Suppressor macrophage treated with lipopolysaccharide for 1 hour (primary cell): ENCODE measurements at places on chromosomes 5 and 9.

GRCh38 chr9:15101095-15101494 lies 190.9 kb upstream of the FREM1 start:
- DNase-seq = no peak

DNA sequence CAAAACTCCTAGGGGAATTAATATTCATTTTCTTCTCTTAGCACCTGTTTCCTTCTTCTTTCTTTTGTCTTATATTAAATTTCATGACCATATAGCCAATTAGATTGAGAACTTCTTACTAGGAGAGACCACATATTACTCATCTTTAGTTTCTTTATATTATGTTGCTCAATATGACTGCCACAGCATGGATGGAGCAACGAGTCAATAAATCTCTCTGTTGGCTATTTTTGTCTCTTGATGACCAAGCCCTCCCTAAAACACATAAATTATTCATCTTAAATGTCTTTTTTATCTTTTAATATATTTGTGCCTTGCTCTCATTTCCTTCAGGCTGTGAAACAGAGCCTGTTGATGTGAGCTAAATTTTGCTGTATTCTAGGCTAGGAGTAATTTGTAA lies 123.0 kb downstream of the ADAMTSL1 start:
- DNase-seq = no peak

DNA sequence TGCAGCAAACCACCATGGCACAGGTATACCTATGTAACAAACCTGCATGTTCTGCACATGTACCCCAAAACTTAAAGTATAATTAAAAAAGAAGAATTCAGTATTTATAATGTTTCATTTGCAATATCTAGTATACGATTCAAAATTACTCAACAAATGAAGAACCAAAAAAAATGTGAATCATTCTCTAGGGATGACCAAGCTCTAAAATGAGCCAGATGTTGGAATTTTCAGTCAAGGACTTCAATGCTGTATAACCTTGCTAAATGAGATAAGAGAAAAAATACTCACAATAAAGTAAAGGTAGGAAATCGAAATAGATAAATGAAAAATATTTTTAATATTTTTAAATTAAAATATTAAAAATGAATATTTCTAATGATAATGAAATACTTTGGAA lies 108.7 kb upstream of the ADRA1B start:
- peak; percentile 27 for DNase-seq

DNA sequence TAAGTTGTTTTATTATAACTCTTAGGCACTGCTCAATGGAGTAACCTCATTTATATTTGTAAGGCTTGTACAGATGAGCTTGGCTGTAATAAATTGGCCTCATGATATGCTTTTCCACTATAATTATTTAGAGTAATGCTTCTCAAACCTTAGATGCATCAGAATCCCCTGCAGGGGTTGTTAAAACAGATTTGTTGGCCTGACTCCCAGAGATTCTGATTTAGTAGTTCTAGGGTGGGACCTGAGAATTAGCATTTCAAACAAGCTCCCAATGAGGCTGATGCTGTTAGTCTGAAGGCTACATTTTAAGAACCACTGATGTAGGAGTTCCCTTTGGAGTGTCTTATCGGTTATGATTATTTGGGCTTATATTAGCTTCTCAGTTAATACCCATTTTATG lies 38.2 kb upstream of the ARSB start:
- DNase-seq = no peak

- DNase-seq = no peak
Measured at GRCh38 chr5:8577792-8578191, 708.8 kb downstream of the MTRR start.

- DNase-seq = no peak
Measured at GRCh38 chr5:169036079-169036805, 264.7 kb downstream of the SLIT3 start.

- peak; percentile 71 for DNase-seq
Measured at GRCh38 chr9:34651876-34652601, at the start of gene IL11RA. IL11RA (plus strand) TSS chr9:34652185; CDS start chr9:34655218, 3,033 bp downstream.

DNA sequence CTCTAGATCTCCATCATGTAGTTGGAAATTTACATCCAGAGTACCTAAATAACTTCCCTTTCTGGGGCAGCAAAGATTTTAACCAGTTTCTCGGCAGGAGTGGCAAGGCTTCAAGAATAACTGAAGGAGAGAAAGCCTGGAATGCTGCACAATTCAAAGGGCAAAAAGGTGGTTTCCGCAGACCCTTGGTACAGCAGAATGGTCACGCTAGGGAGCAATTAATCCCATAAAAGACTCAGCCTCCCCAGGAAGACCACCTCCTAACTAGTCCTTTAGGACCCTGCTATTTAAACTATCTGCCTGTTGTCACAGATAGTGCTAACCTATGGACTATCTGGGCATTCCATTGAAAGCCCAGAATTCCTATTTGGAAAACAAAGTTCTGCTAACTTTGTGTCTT lies 3.6 kb downstream of the HTR1A start:
- no peak for DNase-seq

GRCh38 chr5:165139721-165140120 lies 1634.3 kb downstream of the MAT2B start:
- peak; percentile 83 for DNase-seq

GRCh38 chr5:172905346-172906140 lies 53.7 kb upstream of the RPL26L1 start:
- DNase-seq = no peak

DNA sequence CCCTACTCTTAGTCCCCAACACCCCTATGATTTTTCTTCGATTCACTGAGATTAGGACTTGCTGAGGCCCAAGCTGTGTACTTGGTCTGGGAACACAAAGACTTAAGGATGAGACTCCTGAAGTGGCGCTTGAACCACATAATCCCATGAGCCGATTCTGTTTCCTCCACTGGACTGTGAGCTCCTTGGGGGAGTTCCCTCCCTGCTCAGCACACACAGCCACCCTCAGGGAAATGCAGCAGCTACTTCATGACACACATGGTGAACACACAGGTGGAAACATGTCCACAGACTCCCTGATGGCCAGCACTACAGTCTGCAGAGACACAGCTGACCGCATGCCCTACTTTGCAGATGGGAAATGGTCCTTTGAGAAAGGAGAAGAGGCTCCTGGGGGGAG lies 101.1 kb downstream of the C5orf15 start:
- no peak for DNase-seq

GRCh38 chr5:155732587-155733376 lies 594.2 kb upstream of the SGCD start:
- no peak for DNase-seq

GRCh38 chr5:89534331-89534730 lies 651.3 kb upstream of the MEF2C start:
- DNase-seq = no peak

GRCh38 chr9:116506685-116507084 lies 180.4 kb upstream of the TRIM32 start:
- no peak for DNase-seq

- DNase-seq = no peak
Measured at GRCh38 chr9:96467784-96468183, 17.8 kb downstream of the HABP4 start.

GRCh38 chr5:143559586-143560109 lies 156.2 kb upstream of the NR3C1 start:
- DNase-seq = no peak

DNA sequence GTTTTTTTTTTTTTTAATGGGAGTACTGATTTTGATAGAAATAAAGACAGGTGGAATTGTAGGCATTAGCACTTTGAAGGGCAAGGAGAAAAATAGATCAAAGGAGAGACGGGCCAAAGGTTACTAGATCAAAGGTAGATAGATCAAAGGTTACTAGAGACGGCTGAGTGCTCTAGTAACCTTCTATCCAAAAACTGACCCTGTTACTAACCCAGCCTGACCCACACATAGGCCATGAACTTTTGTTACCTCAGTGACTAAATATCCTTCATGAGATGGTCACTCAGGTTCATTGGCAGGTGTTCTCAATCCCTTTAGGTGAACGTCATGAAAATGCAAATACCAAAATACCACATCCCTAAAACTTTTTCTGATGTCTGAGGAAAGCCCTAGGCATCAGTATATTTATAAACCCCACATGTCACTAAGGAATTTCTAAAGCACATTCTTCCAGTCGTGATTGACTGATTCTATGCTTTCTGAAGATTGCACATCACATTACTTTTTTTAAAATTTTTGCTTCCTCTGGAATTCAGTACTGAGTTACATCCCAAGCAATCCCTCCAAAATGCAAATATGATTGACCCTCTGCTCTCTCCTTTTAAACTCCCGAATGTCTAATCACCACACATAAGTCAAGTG lies 772.7 kb downstream of the BRINP1 start:
- no peak for DNase-seq

- no peak for DNase-seq
Measured at GRCh38 chr5:57724836-57725235, 242.2 kb upstream of the ACTBL2 start.

DNA sequence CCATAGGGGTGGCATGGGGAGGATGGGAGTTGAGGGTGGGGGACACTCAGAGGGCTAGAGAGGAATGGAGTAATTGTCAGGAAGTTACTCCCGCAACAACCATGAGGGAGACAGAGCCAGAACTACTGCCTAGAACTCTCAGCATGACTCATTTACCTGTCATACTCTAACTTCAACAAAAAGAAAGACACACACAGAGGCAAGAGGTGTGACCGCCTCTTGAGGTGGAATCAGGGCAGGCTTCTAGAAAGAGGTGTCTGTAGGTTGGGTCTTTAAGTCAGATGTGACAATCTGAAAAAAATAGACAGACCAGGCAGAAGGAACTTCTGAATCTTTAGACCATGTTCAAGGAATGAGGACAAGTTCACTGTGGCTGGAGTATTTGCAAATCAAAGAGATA lies 73.4 kb downstream of the GABBR2 start:
- no peak for DNase-seq

- DNase-seq = peak; percentile 52
Measured at GRCh38 chr5:72848474-72849428, 32.3 kb downstream of the TNPO1 start.

- DNase-seq = no peak
Measured at GRCh38 chr5:170142196-170142595, 36.5 kb downstream of the FOXI1 start.

- DNase-seq = peak; percentile 29
Measured at GRCh38 chr9:90915693-90916092, 114.1 kb downstream of the SYK start.

- peak; percentile 97 for DNase-seq
Measured at GRCh38 chr5:143008809-143009521, 238.8 kb downstream of the ARHGAP26 start.

DNA sequence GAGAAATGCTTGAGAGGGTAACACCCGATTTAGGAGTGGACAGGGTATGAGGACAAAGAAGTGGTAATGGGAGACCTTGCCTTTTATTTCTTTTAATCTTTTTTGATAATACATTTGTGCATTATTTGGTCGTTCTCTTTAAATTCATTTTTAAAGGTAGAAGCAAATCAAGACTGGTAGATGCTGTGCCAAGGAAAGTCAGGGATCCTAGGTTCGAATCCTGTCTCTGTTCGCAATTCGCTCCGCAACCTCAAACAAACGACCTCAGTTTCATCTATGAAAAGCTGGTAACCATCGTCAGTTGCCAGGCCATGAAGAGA lies 353 bp upstream of the TMED9 start:
- no peak for DNase-seq

- DNase-seq = no peak
Measured at GRCh38 chr5:35804201-35804653, 52.5 kb upstream of the IL7R start.

DNA sequence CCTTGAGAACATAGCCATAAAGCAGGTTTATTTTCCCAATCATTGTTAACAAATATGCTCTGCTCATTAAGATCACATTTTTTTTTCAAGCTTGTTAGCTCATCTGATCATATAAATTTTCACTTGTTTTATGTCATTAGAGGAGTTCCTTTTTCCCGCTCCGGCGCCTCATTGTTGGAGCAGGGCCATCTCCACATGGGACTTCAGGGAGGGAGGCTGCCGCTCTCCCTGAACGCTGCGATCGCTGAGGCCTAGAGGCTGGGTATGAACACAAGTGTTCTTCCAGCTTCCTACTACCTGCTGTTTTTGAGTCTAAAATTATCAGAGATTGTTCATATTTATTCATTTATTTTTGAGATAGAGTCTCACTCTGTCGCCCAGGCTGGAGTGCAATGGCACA lies 246.9 kb downstream of the MPDZ start:
- DNase-seq = no peak

- DNase-seq = no peak
Measured at GRCh38 chr9:13330396-13331004, 51.0 kb upstream of the MPDZ start.

- peak; percentile 44 for DNase-seq
Measured at GRCh38 chr9:6049798-6050197, 34.4 kb upstream of the RANBP6 start.

- DNase-seq = peak; percentile 83
Measured at GRCh38 chr5:10863763-10864383, 102.8 kb upstream of the DAP start.

- DNase-seq = no peak
Measured at GRCh38 chr5:8434501-8434900, 565.6 kb downstream of the MTRR start.

DNA sequence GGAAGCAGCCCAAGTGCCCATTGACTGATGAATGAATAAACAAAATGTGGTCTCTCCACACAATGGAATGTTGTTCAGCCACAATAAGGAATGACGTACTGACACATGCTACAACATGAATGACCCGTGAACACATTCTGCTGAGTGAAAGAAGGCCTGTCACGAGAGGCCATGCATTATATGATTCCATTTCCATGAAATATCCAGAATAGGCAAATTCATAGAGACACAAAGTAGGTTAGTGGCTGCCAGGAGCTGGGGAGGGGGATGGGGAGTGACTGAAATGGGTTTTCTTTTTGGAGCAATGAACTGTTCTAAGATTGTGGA lies 41.4 kb downstream of the BICD2 start:
- no peak for DNase-seq

GRCh38 chr5:118326481-118327045 lies 661.8 kb downstream of the DTWD2 start:
- no peak for DNase-seq

DNA sequence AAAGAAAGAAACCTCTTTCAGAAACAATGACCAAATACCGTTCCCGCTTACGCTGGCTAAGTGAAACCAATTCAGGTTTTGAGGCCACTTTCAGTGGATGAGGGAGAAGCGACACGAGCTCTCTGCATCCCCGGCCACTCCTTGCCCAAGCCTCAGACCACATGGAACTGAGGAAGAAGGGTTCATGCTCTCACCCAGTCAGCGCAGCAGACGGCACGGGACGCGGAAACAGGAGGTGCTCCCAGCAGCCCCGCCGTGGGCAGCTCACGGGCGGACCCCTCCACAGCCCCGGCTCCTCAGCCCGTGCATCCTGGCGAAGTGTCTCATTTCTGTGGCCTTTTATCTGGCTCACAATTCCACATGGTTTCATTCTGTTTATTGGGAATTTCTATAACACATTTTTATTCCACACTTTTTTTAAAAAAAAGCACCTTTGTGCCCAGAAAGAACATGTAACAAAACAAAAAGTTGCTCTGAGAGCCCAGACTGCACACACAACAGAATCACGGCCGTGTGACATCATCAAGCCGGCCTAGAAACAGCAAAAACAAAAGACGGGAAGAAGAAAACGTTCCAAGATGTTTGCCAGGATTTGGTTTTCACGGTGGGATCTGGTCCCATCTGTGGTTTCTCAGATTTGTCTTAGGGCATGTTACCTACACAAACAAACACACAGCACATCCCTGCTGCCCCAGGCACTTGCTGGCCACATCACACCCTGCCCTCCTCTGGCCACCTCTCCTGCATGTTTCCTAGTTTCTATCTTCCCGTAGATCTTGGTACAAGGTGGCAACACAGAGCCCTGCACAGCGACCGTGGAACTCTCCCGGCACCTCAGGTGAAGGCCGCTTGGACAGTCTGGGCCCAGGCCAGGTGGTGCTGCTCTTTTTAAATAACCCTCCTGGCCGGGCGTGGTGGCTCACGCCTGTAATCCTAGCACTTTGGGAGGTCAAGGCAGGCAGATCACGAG lies 16.2 kb downstream of the QSOX2 start:
- no peak for DNase-seq

GRCh38 chr9:121073038-121073437 lies 1.7 kb upstream of the CNTRL start:
- DNase-seq = peak; percentile 61
